ENCODE measurements at places on chromosomes 1 and 21.

DNA sequence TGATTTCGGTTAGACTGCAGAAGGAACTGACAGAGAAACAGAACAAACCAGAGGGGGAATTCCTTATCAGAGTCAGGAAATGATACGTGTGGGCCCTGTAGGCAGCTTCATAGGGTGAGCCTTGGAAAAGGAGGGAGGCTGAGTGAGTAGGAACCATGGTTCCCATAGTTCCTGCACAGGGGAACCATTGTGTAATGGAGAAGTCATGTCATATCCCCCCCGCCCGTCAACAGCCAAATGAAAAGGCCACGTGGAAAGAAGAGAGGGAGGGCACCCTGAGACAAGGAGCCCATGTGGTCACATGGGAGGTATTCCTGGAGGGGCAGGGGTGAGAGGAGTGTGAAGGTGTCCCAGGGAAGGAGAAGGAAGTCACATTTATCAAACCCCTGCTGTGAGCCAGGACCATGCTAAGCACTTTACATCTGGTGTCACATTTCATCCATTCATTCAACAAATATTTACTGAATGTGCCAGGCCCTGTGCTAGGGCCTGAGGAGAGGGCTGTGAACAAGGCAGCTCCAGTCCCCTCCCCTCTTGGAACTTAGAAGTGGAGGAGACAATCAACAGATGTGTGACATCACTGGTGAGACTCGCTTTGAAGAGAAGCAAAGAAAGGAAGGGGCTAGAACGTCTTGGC lies 15.7 kb upstream of the FGR start:
- no peaks in the 10 kb centered on the region for H3K27me3 ChIP-seq
- no peak overlapping the region for H3K4me3 ChIP-seq
- H3K4me1 ChIP-seq = peaks cover 8% of the 10 kb centered on the region
- H3K36me3 ChIP-seq = no peaks in the 10 kb centered on the region
- H3K27ac ChIP-seq = peak overlapping the region; percentile 33

GRCh38 chr1:209823143-209824041 lies 4.4 kb upstream of the UTP25 start:
- peaks cover 15% of the 10 kb centered on the region for H3K4me1 ChIP-seq
- no peak overlapping the region for H3K27ac ChIP-seq
- peaks cover 7% of the 10 kb centered on the region for H3K36me3 ChIP-seq
- peak; percentile 23 for DNase-seq
- H3K4me3 ChIP-seq = no peak overlapping the region

DNA sequence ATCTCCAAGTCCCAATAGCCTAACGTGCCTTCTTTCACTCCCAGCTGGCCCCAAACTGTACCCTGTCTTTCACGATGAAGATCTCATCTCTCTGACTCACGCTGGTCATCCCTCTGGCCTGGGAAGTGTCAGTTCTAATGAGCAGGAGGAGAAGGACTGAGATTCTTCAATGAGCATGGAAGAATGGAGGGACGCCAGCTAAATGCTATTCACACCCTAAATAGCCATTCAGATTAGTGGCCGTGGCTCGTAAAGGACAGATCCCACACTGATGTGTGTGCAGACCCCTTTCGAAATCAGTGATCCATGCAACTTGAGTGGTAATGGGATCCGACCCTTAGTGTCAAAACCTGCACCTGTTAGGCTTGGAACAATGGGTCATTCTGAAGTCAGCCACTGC lies 75.9 kb upstream of the SMYD2 start:
- H3K4me1 ChIP-seq = no peaks in the 10 kb centered on the region
- peaks cover 40% of the 10 kb centered on the region for H3K27me3 ChIP-seq
- no peak for DNase-seq
- H3K27ac ChIP-seq = no peak overlapping the region

- DNase-seq = peak; percentile 31
- no peak overlapping the region for H3K4me3 ChIP-seq
- H3K36me3 ChIP-seq = no peaks in the 10 kb centered on the region
- no peak overlapping the region for H3K27ac ChIP-seq
- H3K4me1 ChIP-seq = no peaks in the 10 kb centered on the region
Measured at GRCh38 chr21:17387030-17387617, 125.7 kb upstream of the CXADR start.

DNA sequence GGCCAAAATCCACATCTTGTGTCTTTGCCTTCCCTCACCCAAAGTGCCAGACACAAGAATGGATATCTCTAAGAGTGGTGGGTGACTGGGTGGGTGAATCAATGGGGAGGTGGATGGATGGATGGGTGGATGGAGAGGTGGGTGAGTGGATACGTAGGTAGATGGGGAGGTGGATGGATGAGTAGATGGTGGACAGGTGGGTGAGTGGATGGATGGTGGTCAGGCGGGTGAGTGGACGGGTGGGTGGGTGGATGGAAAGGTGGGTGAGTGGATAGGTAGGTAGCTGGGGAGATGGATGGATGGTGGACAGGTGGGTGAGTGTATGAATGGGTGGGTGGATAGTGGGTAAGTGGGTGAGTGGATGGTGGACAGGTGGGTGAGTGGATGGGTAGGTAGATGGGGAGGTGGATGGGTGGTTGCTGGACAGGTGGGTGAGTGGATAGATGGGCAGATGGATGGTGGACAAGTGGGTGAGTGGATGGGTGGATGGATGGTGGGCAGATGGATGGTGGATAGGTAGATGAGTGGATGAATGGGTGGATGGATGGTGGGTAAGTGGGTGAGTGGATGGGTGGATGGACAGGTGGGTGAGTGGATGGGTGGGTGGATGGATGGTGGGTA lies 34.2 kb downstream of the SLC19A1 start:
- no peak for DNase-seq
- H3K36me3 ChIP-seq = no peaks in the 10 kb centered on the region
- H3K27me3 ChIP-seq = no peaks in the 10 kb centered on the region
- no peak overlapping the region for H3K4me3 ChIP-seq
- no peaks in the 10 kb centered on the region for H3K4me1 ChIP-seq

GRCh38 chr21:34889320-34889675 lies 159.8 kb downstream of the RUNX1 start:
- peaks cover 43% of the 10 kb centered on the region for H3K36me3 ChIP-seq
- peaks cover 21% of the 10 kb centered on the region for H3K4me1 ChIP-seq
- DNase-seq = peak; percentile 58

- peaks cover 5% of the 10 kb centered on the region for H3K4me1 ChIP-seq
- H3K27me3 ChIP-seq = no peaks in the 10 kb centered on the region
- DNase-seq = peak; percentile 41
Measured at GRCh38 chr1:228174482-228175315, 9.1 kb downstream of the IBA57 start.

GRCh38 chr21:34279883-34280282 lies 83.9 kb upstream of the KCNE2 start:
- H3K27me3 ChIP-seq = peaks cover 39% of the 10 kb centered on the region
- no peaks in the 10 kb centered on the region for H3K36me3 ChIP-seq
- no peak overlapping the region for H3K27ac ChIP-seq
- no peak overlapping the region for H3K4me3 ChIP-seq
- H3K4me1 ChIP-seq = no peaks in the 10 kb centered on the region
